ENCODE measurements at places on chromosomes 3 and 15.

- DNase-seq = no peak
Measured at GRCh38 chr3:87272718-87273341, 3.6 kb downstream of the POU1F1 start.

GRCh38 chr15:61130950-61131942, 97.9 kb downstream of the RORA start:
- DNase-seq = no peak

DNA sequence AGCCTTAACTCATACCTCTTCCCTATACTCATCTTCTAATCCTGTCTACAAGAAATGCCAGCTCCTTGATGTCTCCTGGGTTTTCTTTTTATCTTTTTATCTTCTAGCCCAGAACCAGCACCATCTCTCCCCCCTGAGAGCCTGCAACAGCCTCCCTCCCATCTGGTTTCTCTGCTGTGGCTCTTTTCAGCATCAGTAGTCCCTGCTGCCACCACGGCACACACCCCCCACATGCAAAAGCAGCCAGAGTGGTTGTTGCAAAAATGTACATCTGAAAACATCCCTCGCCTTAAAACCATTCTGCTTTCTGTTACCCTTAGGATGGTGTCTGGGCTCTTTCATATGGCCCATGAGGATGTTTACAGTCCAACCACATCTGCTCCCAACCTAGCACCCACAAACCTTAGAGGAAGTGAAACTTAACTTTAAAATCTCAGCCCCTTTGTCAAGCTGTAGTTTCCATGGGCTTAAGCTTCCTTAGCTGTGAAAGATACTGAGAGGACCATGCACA, 775 bp downstream of the TTC21A start:
- no peak for DNase-seq

- DNase-seq = no peak
Measured at GRCh38 chr3:29441422-29441821, 160.6 kb downstream of the RBMS3 start.

Measured in C1 segment of cervical spinal cord (tissue), 14 donors.